GM23338 (cell line): ENCODE measurements at places on chromosomes 11 and 22.

DNA sequence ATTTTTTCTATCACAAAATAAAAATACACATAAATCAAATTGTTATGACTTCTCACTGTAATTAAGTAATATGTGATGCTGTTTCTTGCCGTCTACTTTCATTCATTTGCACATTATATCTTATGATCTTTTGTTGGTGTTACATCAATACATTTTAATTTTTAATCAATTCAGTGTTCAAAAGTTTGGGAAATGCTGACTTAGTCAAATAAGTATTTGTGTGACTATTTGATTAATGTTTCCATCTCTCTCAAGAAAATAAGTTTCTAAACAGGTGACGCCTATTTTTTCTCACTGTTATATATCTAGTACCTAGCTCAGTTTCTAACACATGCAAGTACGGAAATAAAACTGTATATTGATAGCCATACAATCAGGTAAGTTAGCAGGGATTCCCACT lies 329.5 kb upstream of the KIRREL3 start:
- DNase-seq = no peak

DNA sequence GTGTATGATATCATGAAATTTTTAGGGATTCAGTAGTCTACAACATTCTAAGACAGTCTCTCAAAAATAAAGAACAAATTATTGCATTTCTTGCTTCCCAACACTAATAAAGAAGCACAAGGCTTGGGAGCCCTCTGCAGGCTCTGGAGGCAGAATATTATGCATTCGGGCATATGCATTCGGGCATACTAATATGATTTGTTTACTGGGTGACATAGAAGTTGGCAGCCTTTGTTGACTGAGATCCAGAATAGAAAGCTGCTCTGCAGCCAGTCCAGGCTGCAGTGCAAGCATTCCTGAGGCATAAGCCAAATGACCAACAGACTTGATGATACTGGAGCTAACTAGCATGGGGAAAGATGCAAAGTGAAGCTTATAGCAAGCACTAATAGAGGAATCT lies 945.5 kb downstream of the OPCML start:
- no peak for DNase-seq

DNA sequence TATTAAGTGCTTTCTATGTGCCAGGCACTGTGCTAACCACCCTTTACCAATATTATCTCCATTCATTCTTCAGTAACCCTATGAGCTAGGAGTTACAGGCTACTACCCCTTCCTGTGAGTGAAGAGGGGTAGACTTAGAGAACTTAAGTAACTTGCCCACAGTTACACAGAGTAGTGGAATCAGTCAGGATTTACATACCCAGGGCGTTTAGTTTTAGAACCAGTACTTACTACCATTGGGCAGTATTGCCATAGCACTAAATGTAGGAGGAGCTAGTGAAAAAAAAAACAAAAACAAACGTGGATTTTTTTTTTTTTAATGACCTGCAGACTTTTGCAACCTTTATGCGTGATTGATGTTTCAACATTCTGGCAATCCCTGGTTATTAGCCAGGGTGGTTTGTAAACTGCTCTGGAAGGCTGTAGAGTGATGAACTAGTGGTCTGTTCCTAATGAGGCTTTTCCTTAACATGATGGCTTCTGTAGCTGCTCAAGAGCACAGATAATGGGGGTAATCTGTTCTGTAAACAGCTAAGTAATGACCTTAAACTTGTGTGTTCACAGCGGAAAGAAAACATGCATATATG lies 11.4 kb downstream of the TBCEL start:
- DNase-seq = no peak

DNA sequence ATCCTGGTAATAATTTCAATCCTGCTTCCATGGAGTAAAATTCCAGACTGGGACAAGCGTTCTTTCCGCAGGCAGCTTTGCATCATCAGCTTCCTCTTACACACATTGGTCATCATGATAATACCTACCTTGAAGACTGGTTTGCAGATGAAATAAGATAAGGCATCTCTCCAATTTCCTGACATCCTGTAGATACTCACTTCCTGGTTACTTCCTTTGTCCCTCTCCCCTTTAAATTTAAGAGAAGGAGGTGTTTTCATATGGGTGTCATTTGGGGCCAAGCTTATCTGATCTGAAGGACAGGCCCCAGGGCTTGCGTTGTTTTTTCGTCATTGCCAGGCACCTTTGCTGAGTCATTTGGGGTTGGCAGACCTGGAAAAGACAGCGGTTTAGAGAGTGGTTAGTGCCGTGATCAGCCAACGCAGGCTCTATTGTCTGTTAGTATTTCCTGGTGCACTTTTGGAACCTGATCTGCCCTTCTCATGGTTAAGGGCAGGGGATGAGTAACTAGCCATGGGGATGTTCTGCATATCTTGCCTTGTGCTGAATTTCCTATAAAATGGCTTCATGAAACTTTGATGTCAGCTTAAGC lies 24.1 kb downstream of the GRAMD1B start:
- DNase-seq = no peak

- peak; percentile 74 for DNase-seq
Observed at GRCh38 chr11:63489879-63490278, 1.1 kb downstream of the PLAAT5 start.

GRCh38 chr11:17558916-17559315 lies 11.9 kb downstream of the OTOG start:
- no peak for DNase-seq

GRCh38 chr11:14308114-14308896 lies 50.7 kb downstream of the RRAS2 start:
- DNase-seq = peak; percentile 64

DNA sequence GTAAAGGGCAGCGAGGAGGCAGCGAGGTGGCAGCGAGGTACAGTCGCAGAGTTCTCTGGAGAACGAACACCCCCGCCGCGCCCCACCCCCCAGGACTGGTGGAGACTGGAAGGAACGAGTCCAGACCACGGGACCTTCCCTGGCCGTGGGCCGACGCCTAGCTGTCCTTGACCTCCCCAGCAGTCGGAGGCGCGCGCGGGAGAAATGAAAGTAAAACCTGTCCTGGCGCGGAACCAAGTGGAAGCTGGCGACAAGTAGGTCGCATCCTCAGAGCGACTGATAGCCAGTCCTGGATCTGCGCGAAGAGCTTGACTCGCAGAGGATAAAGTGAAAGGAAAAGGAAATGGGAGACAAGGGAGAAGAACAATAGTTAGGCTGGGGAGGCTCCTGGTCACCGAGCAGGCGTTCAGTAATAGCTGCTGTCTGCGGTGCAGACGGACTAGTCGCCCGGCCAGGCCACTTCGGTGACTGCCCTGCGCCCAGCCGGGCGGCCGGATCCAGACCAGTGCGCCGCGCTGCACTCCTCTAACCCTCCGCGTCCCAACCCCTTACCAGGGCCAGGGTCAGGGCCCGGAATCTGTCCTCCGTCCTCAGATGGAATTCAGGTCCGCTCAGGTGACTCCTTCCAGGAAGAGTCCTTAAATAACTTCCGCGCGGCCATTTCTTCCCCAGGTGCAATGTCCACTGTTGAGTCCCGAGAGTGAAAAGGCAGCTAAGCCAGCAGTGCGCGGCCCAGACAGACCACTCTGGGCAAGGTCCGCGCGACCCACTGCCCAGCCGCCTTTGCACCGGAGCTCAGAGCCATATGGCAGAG lies 1.9 kb upstream of the ADM start:
- DNase-seq = peak; percentile 71

DNA sequence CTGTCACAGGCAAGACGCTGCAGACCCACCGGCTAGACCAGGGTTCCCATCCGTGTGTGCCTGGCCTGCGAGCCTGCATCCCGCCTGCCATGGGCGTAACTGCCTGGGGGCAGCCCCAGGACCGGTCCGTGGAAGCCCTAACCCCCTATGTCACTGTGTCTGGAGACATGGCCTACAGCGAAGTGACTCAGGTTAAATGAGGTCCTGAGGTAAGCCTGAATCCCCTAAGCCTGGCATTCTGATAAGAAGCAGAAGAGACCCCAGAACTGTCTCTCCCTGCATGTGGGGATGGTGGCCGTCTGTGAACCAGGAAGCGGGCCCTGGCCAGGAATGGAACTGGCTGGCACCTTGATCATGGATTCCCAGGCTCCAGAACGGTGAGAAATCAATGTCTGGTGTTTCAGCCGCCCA lies 570.1 kb downstream of the BRD1 start:
- no peak for DNase-seq

DNA sequence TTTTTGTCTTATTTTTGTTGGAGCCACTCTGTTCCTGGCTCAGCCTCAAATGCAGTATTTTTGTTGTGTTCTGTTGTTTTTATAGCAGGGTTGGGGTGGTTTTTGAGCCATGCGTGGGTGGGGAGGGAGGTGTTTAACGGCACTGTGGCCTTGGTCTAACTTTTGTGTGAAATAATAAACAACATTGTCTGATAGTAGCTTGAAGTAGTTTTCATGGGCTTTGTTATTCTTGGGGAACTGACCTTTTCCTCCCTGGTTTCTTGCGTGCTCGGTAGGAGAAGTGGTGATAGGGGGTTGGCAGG lies 6.0 kb upstream of the MCM5 start:
- DNase-seq = no peak

DNA sequence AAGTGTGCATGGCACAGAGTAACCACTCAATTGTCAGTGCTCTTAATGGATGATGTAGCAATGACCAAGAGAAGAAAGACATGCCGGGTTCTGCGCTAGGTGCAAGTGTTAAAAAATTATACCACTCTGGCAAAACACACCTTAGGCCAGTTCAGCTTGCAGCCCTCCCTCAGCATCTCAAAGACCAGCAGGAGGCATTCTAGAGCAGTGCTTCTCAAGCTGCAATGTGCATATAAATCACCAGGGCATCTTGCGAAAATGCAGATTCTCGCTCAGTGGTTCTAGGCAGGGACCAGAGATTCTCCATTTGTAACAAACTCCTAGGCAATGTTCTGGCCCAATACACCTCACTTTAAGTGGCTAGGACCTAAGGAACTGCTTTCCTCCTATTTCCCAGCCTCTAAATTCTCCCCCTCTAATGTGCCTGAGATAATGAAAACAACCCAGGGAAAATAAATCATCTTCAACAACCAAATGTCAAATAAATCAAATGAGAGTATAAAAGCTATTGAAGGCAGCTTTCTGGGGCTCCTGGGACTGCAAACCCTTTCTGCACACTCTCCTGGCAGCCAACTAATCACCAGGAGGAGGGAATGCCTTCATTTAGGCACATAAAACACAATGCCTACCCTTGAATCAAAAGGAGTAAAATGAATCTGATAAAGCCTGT lies 337.2 kb upstream of the API5 start:
- peak; percentile 50 for DNase-seq

- DNase-seq = peak; percentile 28
Observed at GRCh38 chr11:65045728-65046127, 4.7 kb downstream of the SAC3D1 start.

- DNase-seq = no peak
Observed at GRCh38 chr11:126654886-126655806, 299.7 kb downstream of the ST3GAL4 start.

DNA sequence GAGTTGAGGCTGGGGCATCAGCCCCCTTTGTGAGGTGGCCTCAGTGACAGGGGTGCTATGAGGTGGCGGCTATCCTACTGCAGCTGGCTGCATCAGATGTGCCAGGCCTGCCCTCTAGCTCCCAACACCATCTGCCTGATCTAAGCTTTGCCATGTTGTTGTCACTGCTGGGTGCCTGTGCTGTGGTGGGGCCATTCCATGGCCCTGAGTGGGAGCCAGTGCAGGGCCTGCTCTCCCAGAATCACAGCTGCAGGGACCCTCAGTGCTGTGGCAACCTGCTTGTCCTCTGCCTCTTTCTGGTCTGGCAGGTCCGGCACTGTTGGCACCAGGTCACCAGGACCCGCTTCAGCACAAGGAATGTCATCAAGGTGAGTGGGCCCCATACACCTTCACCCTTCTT lies 1.8 kb upstream of the SNU13 start:
- DNase-seq = no peak

- DNase-seq = no peak
Observed at GRCh38 chr11:69073469-69073868, 24.7 kb downstream of the TPCN2 start.

GRCh38 chr11:12962306-12962705 lies 46.8 kb upstream of the RASSF10 start:
- DNase-seq = no peak
